ENCODE measurements at places on chromosomes 12 and 14.

- peak; percentile 64 for DNase-seq
Observed at GRCh38 chr14:62179367-62180018, 417.3 kb downstream of the SNAPC1 start.

DNA sequence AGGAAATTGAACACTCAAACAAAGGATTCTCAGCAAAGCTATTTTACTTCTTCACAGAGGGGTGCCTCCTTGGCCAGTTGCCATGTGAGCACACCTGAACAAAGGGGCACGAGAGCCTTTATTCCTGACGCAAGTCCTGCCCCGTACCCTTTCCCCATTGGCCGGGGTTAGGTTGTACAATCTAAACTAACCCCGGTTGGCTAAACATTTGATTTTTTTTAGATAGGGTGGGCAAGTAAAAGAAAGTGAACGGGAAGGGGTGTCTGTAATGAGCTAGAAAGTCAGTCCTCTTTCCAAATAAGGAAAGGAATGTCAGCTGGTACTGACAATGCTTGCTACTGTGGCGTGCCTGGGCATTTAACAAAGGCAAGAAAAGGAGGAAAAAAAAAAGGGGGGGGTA lies 135.5 kb upstream of the CDKN3 start:
- no peak for DNase-seq

- DNase-seq: peak; percentile 94
Observed at GRCh38 chr12:99259040-99259934, 388.3 kb upstream of the GARIN6 start.

GRCh38 chr12:6532051-6532926 lies 2.0 kb upstream of the GAPDH start:
- peak; percentile 79 for DNase-seq

GRCh38 chr12:119176267-119177055 lies 2.3 kb upstream of the HSPB8 start:
- no peak for DNase-seq

- no peak for DNase-seq
Observed at GRCh38 chr12:104011253-104011652, 38.7 kb downstream of the GLT8D2 start.

DNA sequence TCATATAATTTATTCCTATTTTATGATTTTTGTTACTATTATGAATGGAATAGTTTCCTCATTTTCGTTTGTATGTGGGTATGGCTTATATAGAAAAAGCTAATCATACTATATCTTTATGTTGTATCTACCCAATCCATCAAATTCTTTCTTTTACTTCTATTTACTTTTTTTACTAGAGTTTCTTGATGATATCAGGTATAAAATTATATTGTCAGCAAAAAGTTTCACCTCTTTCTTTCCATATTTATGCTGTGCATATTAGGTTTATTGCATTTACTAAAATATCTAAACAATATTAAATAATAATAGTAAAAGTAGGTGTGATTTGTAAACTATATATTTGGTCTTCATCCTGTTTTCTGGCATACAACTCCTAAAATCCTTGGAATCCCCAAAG lies 146.7 kb upstream of the PLXNC1 start:
- no peak for DNase-seq

GRCh38 chr14:106268013-106268727 lies 741.8 kb downstream of the TMEM121 start:
- no peak for DNase-seq

DNA sequence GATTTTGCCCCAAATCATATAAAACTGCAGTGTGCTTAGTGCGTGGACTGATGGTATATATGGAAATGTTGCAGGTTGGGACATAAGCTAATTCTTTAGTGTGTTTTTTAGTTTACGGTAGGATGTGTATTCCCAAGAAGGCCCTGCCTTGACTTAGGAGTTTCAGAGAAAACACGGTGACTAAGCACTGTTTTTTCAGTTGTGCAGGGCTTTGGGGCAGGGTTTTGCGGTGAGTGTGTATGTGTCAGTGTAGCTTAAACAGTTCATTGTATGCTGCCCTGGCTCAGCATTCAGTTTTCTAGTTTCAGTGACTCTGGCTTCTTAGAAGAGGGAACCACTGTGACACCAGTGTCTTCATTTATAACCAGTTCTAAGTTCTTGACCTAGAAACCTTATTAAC lies 101.2 kb downstream of the AKAP6 start:
- DNase-seq: no peak

- no peak for DNase-seq
Observed at GRCh38 chr14:34775922-34776321, 61.5 kb upstream of the CFL2 start.

- no peak for DNase-seq
Observed at GRCh38 chr14:24329736-24330135, 5.1 kb downstream of the ADCY4 start.

- DNase-seq: no peak
Observed at GRCh38 chr14:76844223-76844622, 18.0 kb downstream of the LRRC74A start.

DNA sequence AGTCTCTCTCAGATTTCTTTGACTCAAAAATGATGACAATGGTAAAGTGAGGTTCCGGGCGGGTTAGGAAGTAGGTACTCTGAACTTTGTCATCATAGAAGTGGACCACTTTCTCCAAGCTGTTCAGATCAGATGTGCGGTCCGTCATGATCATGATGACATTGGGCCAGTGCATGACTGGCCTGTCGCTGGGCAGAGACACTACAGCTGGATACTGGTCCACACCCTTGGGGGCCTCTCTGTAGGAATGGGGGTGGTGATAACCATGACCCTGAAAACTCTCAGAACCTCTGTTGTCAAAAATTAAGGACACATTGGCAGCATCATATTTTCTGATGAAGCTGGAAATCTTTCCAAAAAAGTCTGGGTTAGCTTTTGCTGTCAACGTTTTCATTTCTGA lies 28.2 kb downstream of the KICS2 start:
- no peak for DNase-seq

DNA sequence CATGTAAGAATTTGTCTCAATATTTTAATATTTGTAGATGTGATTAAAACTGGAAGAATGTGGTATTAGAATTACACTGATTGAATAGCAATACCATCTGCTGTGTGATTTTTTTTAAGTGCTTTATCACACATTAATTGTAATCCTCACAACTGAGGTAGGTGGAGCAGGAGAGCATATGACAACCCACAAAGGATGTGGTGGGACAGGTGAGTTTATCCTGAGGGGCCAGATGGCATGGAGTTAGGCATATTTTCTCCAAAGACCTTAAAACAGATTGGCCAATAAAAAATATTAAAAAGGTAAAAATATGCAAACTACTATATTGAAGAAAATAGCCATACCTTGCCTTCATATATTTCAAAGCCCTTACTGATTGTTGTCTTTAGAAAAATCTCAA lies 7.8 kb downstream of the LRRC10 start:
- DNase-seq: no peak

GRCh38 chr12:109461846-109462756 lies 15.0 kb downstream of the KCTD10 start:
- DNase-seq: no peak

DNA sequence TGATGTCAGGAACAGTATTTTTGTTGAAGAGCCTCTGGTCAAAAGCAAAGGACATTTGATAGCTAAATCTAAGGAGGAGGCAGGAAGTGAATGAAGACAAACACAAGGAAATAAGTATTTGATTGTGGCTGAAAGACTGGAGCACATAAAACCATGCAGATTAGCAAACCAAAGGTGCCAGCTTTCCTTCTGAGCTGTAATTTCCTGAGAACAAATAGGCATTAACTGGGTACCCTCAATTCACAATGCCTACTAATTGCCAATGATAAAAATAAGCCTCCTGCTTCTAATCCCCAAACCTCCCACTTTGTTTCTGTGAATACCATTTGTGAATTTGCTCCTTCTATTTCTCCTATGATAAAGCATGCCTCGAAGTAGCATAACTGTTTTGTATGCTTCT lies 1279.6 kb upstream of the USP15 start:
- no peak for DNase-seq

GRCh38 chr12:100566887-100567637 lies 6.4 kb upstream of the GAS2L3 start:
- DNase-seq: no peak

GRCh38 chr12:1328391-1328790 lies 266.0 kb downstream of the FBXL14 start:
- DNase-seq: no peak

DNA sequence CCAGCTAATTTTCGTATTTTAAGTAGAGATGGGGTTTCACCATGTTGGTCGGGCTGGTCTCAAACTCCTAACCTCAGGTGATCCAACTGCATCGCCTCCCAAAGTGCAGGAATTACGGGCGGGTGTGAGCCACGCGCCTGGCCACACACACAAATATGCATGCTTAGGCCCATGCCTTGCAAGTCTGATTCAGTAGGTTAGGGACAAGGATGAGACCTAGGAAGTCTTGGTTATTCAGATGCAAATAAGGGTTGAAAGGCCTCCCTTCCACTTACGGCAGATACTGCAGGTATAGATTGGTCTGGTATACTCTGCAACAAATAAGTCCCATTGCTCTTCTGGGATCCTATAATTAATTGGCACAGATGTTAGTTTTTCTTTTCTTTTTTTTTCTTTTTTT lies 32.9 kb downstream of the TXNRD1 start:
- no peak for DNase-seq

GRCh38 chr12:55001198-55001868 lies 16.8 kb upstream of the TESPA1 start:
- DNase-seq: no peak

DNA sequence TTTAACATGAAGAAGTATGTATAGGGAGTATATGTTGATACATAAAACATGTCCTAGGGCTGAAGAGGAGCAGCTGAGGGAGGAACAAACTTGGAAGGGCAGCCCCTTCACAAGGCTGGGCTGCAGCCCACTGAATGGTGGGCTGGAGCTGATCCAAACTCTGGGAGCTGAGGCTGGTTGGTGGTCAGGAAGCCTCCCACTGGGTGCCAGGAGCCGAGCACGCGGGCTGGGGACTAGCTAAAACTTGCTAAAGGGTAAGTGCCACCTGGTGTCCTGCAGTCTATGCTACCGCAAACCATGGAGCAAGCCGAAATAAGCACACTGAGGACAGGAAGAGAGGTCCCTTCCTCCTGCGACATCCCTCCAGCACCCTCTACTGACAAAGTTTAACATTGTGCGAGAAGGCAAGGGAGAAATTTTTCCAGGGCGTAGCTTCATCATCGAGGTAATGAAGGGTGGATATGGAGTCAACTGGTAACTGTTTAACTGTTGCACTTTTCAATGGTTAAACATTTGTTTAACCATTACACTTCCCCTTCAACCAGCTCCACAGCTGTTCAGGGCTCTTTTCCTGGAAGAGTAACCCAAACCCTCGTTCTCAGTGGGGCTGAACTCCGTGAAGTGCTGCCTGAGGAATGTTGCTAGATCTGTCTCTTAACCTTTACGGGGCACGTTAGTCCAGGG lies 42.2 kb downstream of the EGLN3 start:
- no peak for DNase-seq

DNA sequence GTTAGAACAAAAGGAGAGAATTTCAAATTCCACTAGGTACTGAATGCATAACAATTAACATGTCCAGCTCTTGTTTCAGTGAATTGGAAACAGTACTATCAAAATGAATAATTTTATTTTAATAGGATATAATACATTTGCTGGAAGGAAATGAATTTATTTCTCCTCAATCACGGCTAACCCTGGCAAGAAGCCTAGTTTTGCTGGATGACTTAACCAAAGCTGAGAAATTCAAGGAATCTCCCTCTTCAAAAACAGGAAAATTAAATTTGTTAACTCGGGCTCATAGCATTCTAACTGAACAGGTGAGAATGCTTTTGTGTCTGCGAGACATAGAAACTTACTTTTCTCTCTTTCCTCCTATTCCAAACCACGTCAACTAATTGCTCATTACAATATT lies 163.5 kb upstream of the NEDD1 start:
- DNase-seq: no peak

DNA sequence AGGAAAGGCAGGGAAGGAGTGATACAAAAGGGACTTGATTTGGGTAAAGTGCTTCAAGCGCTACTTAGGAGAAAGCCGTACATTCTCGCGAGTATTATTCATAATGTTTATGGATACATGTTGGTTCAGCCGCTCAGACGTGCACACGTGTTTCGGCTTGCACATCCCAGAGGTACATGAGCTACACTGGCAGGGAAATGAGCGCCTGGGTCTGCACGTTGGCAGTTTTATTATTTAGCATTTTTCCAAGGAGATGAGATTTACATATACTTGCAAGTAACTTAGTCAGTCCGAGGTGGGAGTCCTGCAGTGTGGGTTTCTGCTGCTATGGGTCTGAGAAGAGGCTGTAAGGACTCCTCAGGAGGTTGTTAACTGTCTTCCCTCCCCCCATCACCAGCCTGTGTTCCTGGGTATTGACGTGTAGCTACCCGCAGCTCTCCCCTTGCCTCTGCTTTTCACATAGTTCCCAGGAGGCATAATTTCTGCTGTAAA lies 1.5 kb downstream of the PRKCH start:
- DNase-seq: no peak

DNA sequence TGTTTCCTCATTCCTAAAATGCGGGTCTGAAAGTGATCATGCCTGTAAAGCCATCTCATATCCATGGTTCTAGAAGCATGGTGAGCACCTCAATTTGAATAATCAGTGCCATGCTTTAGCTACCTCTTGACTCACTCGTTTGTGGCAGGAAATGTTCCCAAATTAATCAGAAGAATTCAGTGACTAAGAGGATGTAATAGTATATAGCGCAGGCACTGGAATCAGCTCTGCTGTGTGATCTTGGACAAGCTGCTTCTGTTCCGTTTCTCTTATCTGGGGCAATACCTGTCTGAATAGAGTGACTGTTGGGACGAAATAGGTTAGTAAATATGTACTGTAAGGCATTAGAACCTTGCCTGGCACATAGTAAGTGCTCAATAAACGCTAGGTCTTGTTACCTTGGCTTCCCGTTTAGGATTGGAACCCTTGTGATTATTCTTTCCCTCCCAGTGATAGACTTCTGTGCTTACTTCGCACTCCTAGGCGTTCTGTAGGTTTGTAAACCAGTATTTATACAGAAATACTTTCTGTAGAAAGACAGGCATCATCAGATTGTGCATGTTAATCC lies 820 bp upstream of the SMAGP start:
- DNase-seq: no peak

- no peak for DNase-seq
Observed at GRCh38 chr14:32661216-32661615, 277.5 kb upstream of the NPAS3 start.

DNA sequence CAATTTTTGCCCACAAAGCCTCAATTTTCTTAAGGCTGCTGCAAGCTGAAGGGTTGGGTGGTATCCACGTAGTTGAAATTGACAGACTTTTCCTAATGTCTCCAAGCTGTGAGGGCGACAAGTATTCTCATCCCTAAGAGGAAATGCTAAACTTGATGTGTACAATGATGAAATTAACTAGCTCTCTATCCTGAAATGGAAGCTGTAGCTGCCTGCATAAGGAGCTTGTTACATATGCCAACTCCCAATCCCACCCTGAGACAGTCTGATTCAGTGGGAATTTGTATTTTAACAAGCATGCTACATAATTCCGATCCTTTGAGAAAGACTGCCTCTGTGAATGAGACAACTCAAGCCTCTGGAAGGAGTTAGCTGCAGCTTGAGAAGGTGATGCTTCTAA lies 45.7 kb upstream of the MDM1 start:
- DNase-seq: no peak

GRCh38 chr14:79186523-79186922 lies 1016.4 kb downstream of the NRXN3 start:
- no peak for DNase-seq

GRCh38 chr14:50657753-50658152 lies 10.4 kb downstream of the SAV1 start:
- no peak for DNase-seq
